Activated naive CD4-positive, alpha-beta T cell treated with anti-CD3 and anti-CD28 coated beads, Interleukin-2, amount 50 U/mL, for 16 hours (primary cell): ENCODE measurements at places on chromosomes 1 and 21.

GRCh38 chr1:226444901-226445300, 37.0 kb upstream of the PARP1 start:
- peak; percentile 24 for DNase-seq

GRCh38 chr1:168053681-168054080, 83.0 kb downstream of the GPR161 start:
- no peak for DNase-seq

DNA sequence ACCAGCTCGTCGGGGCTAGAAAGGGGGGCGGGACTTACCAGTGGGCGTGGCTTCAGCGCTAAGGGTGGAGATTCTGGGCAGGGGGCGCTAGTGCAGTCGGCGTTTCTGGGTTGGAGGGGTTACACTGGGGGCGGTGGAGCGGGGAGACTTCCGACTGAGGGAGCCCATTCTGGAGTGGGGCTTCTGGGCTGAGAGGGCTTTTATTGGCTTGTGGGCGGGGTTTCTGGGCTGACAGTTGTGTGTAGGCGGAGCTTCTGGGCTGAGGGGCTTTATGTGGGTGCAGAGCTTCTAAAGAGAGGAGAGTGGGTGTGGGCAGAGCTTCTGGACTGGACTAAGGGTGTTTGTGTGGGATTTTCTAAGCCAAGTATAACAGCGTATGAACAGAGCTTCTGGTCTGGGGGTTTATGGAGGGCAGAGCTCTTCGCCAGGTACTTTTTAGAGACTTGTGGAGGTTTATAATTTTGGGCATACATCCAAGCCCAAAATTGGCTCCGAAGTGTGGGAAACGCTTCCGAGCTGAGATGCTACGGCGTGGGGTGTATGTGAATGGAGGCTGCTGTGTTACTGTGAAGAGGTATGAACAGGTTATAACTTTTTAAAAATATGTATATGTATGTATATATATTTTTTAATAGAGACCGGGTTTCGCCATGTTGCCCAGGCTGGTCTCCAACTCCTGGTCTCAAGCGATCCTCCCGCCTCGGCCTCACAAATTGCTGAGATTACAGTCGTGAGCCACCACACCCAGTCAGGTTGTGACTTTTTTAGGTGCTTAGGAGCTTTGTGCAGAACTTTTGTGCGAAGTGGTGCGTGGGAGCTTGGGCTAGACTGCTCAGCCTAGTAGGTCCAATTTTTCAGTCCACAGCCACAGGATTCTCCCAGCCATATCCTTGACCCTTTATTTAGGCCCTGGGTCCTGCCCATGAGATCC, 825 bp downstream of the TMEM39B start:
- DNase-seq: no peak

GRCh38 chr1:23732363-23733224, 10.7 kb upstream of the ELOA start:
- no peak for DNase-seq

- DNase-seq: peak; percentile 81
Observed at GRCh38 chr1:147084273-147085096, 87.8 kb downstream of the PRKAB2 start.

DNA sequence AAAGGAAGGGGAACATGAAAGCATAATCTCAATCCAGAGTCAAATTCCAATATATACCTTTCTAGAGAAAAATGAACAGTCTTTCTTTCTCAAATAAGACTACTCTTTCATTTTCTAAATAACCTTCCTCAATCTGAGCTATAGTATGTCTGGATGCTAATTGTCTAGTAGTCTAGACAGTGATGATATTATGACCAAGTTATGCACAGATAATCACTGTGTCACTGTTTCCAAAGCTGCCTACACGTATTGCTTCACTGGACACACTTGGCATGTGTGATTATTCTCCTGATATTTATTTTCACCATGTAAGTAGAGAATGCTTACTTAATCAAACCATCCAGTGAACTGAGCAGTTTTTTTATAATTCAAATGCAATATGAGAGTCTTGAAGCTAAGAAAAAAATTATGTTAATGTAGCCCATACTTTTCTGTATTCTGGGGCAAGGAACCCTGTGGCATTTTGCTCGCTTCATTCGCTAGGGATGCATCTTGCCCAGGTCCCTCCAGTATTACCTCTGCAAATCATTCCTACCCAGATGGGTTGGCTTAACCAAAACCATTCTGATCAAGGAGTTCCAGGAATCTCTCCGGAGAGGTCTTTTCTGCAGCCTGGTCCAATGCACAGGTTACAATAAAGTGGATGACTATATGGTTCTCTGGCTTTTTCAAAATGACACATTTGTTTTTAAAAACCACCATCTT, 303.1 kb upstream of the RUNX1 start:
- no peak for DNase-seq

DNA sequence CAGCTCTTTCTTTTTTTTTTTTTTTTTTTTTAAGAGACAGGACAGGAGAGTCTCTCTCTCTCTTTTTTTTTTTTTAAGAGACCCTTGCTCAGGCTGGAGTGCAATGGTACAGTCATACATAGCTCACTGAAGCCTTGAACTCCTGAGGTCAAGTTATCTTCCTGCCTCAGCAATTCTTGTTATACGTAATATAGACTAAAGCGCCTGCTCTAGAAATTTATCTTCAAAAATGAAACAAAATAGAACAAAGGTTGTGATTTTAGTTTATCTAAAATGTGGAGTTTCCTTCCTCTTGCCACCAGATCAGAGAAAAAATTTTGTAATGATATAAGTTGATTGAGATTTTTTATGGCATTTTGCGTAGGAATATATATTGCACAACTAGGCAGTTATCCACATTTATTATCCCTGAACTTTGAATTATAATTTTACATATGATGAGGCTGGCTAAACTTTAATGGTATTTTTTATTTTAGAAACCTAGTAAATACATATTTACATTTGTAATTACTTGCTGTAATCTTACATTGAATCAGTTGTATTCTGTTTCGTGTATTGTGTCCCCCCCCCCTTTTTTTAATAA, 44.2 kb downstream of the MTF2 start:
- no peak for DNase-seq

DNA sequence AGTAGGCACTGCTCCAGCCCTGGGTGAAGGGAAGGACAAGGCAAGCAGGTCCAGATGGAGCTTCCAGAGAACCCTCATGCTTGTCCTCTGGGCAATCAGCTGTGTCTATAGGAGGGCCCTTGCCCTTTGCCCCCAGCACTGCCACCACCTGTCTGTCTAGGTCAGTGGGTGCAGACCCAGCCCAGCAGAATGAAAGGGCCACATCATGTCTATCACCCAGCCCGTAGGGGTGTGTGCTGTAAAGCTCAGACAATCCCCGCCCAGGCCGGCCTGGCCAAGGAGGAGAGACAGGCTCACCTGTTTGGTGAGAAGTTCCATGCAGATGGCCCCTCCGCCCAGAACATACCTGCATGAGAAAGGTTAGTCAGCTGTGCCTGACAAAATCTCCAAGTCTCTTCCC, 7.0 kb downstream of the UBE2Q1 start:
- no peak for DNase-seq

DNA sequence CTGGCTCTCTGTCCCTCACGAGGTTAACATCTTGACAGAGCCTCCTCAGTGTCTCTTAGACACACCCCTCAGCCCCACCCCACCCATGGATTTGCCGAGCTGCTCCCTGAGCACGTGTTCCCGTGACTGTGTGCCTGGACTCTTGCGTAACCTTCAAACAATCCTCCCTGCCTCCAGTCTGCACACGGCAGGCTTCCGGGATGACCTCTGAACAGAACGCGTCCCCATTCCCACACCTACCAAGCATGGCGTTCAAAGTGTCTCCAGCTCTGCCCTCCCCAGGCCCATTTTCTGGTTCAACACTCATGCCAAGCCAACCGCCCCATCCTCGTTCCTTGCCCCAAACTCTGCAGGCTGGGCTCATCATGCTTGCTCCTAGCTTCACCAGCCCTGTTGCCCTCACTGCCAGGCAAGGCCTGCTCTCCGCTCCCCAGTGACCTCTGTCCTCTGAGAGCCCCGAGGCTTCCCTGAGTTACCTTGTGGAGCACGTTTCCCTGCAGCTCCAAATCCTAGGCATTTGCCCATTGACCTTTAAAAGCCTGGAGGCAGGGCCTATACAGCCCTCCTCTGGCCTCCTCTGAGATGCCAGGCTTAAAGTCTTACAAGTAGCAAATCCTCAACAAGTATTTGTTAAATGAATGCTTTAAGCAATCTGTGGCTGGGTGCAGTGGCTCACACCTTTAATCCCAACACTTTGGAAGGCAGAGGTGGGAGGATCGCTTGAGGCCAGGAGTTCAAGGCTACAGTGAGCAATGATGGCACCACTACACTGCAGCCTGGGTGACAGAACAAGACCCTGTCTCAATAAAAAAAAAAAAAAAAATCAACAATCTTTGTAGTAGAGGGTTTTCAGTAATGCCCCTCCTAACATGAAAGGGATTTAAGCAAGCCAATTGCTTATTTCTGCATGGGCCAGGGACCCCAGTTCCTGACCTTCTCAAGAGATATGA, 5.0 kb downstream of the AGT start:
- DNase-seq: no peak

- no peak for DNase-seq
Observed at GRCh38 chr1:113913312-113913668, 8.2 kb downstream of the DCLRE1B start.

- DNase-seq: no peak
Observed at GRCh38 chr1:72369069-72369757, 86.9 kb upstream of the NEGR1 start.

GRCh38 chr21:22536509-22536908, 1538.3 kb downstream of the NCAM2 start:
- no peak for DNase-seq

GRCh38 chr1:98893371-98893770, 111.3 kb downstream of the PLPPR5 start:
- no peak for DNase-seq

DNA sequence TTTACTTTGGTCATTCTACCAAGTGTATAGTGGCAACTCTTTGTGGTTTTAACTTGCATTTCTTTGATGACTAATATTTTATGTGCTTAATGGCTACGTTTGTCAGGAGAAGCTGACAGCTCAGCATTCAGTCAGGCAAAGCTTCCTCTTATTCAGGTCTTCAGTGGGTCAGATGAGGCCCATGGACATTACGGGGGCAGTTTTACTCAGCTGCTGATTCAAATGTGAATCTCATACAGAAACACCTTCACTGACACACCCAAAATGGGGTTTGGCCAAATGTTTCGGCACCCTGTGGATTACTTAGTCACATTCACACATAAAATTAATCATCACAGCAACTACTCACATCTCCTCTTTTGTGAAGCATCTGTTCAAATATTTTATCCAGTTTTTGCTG, 104.9 kb upstream of the PLD5 start:
- no peak for DNase-seq

DNA sequence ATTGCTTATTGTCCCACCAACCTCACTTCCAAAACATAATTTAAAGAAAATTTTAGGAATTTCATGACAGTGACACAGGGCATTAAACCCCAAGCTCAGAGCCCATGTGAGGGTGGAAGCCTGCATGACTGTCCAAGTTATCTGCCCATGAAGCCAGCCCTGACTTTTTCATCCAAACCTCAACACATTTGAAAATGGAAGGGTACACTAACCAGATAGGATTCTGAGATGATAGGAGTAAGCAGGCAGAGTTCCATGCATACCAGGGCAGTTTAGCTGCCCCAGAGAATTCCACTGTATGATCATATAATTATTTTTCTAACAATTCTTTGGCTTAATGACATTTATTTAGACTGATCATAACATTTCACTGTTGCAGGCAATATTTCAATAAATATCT, 986.0 kb downstream of the TTLL7 start:
- DNase-seq: no peak

GRCh38 chr1:59703918-59704378, 110.8 kb upstream of the HOOK1 start:
- DNase-seq: no peak

GRCh38 chr1:49630156-49630555, 393.6 kb downstream of the AGBL4 start:
- no peak for DNase-seq

DNA sequence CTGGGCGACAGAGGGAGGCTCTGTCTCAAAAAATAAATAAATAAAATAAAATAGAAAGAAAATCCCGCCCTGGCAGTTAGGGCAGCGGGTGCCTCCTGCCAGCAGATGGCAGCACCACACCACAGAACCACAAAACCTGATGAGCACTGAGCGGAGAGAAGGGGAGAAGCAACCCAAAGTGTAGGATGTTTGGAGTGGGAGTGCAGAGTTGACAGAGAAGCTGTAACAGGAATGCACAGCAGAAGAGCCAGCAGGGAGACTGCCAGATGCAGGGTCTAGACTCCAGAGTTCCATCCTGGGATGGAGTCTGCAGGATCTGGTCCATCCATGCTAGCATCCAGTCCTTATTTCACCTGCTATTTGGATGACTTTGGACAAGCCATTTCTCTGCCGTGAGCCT, 29.7 kb upstream of the KIRREL1 start:
- DNase-seq: peak; percentile 51

DNA sequence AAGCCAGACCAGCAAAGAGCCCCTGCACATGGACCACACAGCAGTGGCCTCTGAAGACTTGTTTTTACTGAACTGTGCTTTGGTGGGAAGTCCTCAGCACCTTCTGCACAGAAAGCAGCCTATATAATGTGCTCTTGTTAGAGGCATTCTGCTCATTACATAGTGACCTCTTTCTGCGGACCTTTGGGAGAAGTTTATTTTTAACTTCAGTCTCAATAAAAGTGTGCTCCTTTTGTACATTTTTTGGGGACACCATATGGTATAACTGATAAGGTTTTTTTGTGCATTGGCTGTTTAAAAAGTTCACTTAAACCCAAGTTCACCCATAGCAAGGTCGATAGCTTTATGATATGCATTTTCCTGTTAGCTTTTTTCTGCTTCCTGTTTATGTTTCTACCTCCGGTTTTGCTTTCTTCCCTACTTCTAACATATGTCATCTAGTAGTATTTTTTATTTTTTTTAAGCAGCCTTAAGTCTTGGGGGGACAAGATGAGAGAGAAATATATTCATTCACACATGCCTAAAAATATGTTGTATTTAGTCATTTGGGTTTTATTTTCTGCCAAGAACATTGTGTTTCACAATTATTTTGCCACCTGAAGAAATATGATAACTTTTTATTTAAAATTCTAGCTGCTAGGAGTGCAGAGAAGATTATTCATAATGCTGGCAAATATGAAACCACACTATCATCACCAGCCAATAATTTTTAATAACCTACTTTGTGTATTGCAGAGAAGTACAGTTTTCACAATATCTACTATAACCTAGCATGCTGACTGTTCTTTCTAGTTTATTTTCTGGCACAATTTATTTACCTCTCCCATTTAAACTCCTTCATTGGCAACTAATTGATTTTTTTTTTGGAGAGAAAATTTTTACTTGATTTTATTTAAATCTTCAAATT, 22.9 kb upstream of the SLC19A2 start:
- no peak for DNase-seq
